ENCODE measurements at places on chromosomes 12 and 14.

GRCh38 chr12:65707051-65707450 lies 117.2 kb upstream of the HMGA2 start:
- no peak for DNase-seq

DNA sequence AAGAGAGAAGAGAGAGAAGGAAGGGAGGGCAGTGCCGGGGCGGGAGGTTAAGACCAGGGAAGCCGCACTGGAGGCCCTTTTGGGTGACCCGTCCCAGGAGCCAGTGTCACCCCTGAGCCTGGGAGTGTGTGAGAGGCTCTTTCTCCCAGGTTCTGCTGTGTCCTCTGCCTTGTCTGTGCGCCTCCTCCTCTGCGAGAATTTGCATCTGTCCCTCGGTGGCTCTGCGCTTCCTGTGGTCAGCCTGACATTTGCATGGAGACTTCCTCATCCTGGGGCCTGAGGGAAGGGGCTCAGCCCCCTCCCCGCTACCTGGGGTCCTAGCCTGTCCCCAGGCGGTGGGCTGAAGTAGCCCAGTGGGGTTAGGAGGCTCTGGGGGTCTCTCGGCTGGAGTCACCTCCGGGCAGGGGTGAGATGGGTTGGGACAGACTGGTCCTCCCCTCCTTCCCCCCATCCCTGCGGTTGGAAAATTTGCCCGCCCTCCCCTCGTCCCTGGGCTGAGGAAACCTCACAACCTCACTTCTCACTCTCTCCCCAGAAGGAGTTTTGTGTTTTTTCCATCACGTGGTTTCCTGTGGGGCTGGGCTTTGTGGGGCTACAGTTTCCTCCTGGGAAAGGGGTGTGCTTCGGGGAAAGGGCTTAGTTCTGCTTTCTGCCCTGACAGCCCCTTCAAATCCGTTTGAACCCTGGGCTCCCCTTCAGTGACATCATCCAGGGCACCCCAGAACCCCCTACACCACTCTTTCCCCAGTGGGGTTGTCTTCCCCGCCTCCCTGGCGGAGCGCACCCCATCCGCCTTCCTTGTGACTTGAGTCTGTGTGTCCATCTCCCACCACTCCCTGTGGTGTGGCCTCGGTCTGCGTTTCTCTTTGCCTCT lies 2.5 kb downstream of the PTPN6 start:
- no peak for DNase-seq

- no peak for DNase-seq
These were observed 185.8 kb upstream of the TMPO start for GRCh38 chr12:98329589-98329988.

DNA sequence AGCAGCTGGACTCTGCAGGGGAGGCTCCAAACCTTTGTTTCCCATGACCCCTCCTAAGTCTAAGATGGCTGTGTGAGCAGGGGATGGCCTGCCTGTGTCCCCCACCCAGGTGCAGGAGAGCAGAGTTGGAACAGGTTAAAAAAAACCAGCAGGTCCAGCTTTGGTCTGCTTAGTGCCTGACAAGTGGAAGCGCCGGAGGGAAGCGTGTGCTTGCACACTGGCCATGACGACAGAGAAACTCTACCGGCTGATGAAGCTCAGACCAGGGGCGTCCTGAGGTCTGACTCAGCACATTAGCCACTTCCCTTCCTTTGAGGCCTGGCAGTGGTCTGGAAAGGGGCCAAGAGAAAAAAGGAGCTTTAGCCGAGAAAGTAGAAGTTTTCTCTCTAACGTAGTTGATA lies 280.1 kb downstream of the VRK1 start:
- DNase-seq, result peak; percentile 61

DNA sequence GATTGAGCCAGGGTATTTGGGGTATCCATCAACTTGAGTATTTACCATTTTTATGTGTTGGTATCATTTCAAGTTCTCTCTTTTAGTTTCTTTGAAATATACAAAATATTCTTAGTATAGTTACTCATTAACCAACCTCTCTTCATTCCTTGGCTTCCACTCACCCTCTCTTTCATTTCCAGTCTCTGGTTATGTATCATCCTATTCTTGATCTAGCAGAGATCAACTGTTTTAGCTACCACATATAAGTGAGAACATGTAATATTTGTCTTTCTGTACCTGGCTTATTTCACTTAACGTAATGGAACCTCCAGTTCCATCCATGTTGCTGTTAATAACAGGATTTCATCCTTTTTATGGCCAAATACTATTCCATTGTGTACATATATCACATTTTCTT lies 86.9 kb downstream of the DACT1 start:
- DNase-seq, result no peak

DNA sequence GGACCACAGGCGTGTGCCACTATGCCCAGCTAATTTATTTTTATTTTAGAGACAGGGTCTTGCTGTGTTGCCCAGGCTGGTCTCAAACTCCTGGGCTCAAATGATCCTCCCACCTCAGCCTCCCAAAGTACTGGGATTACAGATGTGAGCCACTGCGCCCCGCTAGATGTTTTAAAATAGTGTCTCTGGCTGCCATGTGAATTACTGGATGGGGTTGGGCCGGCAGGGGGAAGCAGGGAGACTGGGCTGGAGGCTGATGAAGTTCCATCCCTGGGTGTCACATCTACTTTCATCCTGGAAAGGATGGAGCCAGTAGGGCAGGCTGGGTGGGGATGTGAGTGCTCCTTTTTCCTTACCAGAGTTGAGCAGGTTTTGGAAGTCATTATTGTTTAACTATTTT lies 46.1 kb downstream of the DNAH10 start:
- peak; percentile 6 for DNase-seq

DNA sequence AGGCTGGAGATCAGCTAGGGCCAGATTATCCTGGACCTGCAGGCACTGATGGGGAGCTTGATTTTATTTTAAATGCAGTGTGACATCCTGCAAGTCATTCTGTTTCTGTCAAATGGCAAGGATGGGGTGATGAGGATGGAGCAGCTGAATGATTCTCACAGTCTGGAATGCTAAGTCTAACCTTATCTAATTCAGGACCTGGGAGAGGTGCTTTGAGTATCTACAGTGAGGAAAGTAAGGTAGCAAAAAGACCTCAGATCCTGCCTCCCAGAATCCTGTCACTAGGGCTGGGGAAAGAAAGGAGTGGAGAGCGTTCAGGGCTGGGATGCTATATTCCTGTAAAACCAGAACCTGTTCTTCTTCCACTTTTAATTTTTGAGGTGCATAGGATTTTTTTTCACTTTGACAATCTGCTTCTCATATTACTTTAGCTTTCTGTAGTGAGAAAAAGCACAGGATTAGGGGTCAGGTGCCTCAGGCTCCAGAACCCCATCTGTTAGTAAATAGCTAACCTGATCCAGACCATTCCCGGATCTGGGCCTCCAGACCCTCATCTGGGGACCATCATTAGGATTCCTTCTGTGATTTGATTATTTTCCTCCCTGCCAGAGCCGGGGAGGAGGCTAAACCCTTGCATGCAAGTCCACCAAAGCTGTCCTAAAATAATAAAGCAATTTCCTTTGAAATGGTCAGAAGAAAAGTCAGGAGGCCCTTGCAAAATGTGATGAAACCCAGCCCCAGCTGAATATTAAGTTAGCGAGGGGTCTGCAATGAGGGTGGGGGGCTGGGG lies 54.7 kb downstream of the ASCL1 start:
- no peak for DNase-seq

DNA sequence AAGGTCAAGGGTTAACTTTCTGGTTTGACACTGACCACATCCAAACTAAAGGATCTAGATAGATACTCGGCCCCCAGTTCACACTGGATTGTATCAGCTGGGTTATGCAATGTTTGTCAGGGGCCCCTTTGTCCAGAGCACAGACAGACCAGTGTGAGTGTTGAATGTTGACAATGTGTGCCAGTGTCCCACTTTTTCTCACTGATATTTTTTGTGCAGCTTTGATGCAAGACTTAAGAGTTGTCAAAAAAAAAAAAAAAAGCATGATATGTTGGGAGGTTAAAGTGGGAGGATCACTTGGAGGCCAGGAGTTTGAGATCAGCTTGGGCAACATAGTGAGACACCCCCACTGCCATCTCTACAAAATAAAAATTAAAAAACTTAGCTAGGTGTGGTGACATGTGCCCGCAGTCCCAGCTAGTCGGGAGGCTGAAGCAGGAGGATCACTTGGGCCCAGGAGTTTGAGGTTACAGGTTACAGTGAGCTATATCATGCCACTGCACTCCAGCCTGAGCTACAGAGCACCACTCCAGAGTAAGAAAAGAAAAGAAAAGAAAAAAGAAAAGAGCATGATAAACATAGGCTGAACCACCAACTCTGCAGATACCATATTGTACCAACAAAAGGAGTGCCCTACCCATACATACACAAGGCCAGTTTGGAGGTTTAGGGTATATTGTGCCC lies 97.5 kb downstream of the LGR5 start:
- DNase-seq, result no peak

- no peak for DNase-seq
These were observed 107.7 kb downstream of the RAD51B start for GRCh38 chr14:67927244-67927643.

- DNase-seq, result no peak
These were observed 134 bp downstream of the DUSP6 start for GRCh38 chr12:89352242-89352491.

- DNase-seq, result no peak
These were observed 6.2 kb upstream of the KRT86 start for GRCh38 chr12:52268212-52268611.

DNA sequence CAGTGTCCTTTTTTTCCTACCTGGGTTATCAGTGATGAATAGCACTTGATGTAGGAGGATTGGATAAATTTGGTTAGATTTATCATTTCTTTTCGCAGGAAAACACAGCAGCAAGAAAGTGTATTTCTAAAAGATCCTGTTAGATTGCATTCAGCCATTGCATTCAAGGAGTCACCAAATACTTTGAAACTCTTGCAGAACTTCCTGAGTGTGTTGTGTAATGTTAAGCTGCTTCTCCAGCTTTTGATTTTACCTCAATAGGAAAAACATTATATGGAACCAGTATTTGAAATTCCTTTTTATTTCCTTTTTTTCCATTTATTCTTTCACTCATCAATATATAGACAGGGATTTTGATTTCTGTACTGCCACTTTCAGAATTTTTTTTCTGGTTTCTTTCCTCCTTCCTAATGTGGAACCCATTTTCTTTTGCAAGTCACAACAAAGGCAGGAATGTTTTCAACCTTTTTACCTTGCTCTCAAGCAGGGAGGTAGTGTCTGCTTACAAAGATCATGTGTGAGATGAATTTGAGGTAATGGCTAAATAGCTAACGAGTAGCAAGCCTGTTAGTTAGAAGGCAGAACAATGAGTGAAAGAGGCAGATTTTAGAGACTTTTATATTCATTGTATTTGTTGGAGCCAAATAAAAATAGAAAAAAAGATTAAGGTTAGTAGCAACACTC lies 56.2 kb downstream of the PPHLN1 start:
- no peak for DNase-seq

DNA sequence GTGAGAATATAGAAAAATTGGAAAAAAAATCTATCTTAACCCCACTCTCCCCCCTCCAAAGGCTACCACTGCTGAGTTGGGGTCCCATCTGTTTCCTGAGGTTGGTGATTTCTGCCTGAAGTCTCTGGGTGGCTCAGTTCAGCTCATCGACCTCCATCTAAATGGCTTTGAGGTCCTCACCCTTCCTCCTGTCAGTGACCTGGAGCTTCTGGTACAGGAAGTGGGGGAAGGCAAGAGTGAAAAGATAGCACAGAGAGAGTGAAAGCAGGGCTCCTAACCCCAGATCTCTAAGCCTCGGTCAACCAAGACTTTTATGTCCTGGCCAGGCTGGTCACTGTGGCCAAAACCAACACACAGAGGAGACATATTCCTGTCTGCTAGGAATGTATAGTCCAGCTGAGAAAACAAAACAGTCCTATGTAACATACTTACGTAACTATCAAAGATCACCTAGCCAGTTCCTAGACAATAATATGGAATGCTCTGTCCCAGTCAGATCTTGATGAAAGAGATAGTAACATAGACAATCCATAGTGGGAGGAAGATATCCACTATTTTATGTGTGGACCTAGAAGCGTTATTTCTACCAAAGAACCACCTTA lies 12.3 kb upstream of the KRT73 start:
- DNase-seq, result no peak

GRCh38 chr14:88037325-88037724 lies 32.4 kb downstream of the GPR65 start:
- DNase-seq, result no peak

DNA sequence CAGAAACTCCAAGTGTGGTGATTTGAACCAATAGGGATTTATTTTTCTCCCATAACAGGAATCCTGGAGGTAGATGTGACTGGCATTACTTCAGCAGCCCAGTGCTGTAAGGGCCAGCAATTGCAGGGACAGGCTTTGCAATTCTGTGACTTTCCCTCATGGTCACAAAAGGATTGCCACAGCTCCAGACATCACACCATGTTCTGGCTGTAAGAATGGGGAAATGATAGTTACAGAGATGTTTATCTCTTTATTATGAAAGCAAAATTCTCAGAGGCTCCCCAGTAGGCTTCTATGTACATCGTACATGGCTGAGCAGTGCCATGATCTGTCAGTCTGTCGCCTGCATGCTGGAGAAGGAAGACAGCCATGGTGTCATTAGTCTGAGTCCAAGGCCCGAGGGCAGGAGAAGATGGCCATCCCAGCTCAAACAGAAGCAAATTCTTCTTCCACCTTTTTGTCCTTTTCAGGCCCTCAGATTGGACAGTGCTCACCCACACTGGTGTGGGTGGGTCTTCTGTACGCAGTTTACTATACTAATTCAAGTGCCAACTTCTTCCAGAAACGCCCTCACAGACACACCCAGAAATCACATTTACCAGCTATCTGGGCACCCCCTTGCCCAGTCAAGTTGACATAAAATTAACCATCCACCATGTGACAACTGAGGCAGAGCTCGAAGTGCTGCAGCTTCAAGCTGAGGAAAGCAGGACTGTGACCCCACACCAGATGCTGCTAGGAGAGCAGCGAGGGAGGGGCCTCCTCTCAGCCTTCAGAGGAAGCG lies 17.2 kb downstream of the ZBTB42 start:
- no peak for DNase-seq

DNA sequence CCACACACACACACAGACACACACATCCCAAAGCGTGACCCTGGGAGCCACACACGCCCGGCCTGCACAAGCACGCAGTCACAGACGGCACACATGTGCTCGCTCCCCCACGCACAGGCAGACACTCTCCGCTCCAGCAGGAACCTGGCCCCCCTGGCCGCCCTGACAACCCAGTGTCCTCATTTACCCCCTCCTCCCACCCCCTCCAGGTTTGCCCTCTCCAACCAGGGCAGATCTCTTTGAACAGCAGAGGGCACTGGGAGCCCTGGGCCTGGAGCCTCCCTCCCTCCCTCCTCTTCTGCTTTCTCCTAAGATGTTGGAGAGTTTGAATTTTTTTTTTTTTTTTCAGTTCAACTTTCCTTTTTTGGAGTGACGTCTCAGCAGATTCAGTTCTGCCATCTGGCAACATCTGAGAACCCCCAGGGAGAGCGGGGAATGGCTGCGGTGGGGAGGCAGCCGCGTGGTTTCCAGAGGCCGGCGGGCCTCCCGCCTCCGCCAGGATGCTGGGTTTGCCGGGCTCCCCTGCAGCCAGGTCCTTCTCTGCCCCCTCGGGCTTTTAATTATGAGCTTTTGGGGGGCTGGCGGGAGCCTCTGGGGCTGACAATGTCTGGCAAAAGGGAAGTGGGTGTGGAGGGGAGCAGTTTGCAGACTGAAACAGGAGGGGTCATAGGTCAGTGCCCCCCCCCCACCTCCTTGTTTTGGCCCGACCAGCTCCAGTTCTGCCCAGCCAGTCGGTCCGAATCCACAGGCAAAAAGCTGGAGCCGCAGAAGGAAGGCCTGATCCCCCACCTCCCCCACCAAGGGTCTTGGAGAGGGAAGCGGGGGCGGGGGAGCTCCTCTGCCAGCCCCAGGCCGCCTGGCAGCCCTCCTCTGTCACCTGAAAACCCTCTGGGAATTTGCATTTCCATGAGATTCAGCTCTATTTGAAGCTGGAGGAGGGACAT lies 1.3 kb upstream of the NCOR2 start:
- no peak for DNase-seq
